SK-N-MC (cell line): ENCODE measurements at places on chromosomes 16 and 17.

GRCh38 chr16:55592306-55592705 is 25.8 kb downstream of the CAPNS2 start:
- DNase-seq: no peak

DNA sequence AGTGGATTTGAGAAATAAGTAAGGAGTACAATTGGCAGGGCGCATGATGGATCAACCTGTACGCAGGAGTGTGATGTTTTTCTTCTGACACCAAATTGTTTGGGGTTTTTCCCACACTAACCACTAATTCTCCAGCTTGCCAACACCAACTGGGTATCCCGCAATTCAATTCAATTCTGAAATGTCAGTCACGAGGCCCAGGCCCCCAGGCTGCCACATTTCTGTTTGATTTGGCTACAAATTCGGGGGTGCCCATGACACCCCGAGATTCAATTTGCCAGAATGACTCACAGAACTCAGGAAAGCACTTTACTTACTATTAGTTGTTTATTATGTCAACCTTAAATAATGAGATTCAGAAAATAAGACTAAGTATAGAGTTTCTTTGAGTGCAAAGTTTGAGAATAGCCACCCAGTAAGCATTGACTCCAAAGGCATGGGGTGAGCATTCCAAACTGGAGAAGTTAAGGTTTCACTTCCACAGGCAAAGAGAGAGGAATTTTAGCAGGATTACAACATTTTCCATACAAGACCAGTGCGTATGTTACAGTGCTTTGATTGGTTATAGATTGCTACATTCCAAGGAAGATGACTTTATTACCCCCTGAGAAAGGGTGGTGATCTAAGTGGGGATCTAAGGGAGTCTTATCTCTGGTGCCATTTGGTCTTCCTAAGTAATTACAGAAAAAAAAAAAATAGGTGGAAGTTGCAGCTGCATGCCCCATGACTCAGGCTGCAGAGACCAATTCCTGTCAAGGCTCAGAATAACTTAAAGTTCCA is 11.5 kb downstream of the SLC46A1 start:
- no peak for DNase-seq

DNA sequence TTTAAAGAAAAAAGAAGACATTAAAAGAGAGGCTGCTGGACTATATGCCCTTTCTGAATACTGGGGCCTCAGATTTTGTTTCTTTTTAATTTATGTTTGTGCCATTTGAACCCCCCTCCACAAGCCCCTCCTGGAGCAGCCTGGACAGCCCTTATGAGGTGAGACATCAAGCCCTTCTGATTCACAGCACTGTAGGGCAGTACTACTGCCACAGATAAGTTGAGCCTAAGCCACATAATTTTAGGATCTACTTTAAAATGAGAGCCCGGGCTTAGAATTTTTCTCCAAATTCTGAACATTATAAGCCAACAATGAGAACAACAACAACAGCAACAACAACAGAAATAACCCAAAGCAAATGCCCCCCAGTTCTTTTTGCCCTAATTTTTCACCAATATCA is 256.9 kb upstream of the SALL1 start:
- no peak for DNase-seq

DNA sequence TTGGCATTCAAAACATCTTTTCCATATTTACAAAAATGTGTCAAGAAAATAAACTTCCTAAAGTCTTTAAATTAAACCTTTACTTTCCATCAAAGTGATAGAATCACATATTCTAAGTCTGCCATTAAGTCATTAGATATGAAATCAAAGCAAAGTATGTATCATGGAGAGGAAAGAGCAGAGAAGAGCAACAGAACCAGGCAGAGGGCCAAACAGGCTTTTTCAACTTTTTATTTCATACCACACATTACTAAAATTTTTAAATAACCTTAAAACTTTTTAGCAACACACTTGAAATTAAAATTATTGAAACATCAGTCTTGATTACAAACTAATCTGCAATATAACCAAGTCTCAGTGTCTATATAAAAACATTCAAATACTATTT is 13.8 kb downstream of the SIAH1 start:
- DNase-seq: no peak

DNA sequence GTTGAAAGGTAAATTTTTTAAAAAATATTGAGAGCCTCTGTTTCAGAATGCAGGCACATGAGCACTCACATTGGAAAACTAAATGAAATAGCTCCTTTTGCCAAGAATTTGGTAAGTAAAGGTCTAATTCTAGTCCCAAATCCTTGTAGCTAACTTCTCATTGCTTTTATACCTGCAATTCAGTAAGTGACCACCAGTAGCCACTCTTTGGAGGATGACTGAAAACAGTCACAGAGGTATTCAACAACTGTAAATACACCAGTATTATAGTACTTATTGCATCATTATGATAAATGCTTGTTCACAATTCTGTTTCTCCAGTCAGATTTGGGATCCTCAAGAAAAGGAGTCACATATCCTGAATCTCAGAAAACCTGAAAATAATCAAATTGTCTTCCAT is 562.4 kb upstream of the CDH11 start:
- no peak for DNase-seq

DNA sequence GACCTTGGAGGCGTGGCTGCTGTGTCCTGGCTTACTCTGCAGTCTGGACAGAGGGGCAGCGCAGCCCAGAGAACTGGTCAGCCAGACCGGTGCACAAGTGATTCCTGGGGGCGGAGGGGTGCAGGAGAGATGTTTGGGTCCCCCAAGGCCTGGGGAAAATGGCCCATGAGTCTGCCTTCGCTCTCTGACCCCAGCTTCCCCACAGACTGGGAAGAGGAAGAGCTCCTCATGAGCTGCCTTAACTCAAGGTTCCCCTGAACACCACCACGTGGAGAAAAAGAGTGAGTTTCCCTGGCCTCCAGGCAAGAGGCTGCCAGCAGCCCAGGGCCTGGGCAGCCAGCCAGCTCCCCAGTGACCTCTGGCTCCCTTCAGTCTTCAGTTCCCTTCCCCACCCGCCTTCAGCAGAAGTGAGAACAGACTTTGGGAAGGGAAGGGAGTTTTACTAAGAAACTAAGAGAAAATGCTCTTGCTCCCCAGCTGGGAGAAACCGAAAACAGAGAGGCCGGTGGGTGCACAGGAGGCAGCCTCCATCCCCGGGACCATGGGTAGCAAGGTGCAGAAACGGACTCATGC is 2.0 kb upstream of the C17orf99 start:
- DNase-seq: no peak

GRCh38 chr17:34822007-34822739 is 139.1 kb downstream of the CCT6B start:
- DNase-seq: no peak
